Stimulated activated CD8-positive, alpha-beta memory T cell treated with anti-CD3 and anti-CD28 coated beads, Interleukin-4, amount 100 ng/mL, for 1 hour (primary cell): ENCODE measurements at places on chromosomes 1 and 21.

DNA sequence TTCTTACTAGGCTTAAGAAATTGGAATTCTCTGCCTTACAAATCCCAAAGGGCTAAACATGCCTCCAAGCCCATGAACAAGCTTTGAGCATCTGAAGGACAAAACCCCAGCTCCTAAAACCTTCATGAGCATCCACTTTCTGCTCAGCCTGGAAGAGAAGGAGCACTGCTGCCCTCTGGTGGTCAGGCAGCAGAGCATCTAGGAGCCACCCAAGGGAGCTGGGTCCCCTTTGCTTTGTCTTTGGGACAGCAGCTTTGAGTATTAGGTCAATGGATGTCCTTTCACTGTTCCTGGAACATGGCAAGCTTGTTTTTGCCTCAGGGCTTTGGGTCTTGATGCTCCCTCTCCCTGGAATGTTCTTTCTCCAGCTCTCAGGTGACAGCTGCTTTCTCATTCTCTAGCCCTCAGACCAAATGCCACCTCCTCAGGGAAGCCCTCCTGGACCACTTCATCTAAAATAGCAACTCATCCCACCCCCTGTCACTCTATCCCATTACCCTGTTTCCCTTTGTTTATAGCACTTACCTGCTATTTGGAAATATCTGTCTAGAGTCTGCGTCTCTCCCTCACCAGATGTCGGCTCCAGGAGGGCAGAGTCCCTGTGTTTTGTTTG lies 25.7 kb downstream of the RAB7B start:
- peak; percentile 52 for DNase-seq

DNA sequence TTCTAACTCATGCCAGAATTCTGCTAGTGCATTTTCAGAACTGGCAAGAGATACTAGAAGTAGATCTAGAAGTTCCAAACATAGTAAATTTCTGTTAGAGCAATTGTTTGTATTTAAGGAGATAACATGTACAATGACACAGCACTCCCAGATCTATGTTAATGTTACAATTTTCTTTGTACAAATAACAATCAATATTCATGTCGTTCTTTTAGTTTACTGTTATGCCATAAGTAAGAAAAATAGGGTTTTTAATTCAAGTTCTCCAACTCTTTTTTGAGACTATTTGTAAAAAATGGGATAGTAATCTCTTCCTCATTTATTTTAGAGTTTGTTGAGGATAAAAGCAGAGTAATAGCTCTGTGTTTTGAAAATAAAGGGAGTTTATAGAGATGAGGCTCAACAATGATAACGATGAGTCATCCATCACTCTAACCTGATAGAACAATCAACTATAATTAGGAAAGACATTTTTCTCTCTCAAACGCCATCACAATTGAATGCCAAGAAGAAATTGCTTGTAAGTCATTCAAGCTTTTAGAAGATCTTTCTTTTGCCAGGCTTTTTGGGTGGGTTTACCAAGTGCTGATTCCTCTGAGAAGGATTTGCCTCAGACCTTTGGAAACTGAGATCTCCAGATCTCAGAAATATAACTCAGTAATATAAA lies 638 bp downstream of the CD84 start:
- no peak for DNase-seq

GRCh38 chr21:35405981-35406380 lies 356.9 kb upstream of the RUNX1 start:
- no peak for DNase-seq

DNA sequence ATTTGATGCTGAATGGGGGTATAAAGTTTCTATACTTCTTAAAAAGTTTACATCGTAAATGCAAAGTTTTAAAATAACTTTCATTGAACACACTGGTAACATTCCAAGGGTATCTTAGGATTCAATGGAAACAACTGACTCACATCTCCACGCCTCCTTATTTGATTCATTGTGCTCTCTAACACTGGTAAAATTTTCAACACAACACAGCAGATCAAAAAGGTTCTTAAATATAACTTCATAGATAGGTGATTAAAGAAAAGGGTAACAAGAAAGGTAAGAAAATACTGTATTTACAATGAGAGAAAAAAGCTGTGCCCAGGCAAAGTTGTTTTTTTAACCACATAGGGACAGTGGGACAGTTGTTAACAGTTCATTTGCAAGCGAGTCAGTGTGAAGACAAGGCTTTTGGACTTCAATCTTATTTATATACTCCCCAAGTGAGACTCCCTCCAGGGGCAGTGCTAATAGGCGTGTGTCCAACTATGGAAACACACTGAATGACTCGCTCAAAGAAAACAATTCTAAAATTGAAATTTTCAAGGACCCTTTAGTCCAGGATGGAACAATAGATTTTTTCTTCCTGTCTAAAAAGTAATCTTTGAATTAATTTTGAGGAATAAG lies 140.5 kb downstream of the TIAM1 start:
- DNase-seq: no peak

GRCh38 chr1:230682882-230683610 lies 30.9 kb downstream of the AGT start:
- DNase-seq: no peak
